ENCODE measurements at places on chromosomes 7 and 10.

DNA sequence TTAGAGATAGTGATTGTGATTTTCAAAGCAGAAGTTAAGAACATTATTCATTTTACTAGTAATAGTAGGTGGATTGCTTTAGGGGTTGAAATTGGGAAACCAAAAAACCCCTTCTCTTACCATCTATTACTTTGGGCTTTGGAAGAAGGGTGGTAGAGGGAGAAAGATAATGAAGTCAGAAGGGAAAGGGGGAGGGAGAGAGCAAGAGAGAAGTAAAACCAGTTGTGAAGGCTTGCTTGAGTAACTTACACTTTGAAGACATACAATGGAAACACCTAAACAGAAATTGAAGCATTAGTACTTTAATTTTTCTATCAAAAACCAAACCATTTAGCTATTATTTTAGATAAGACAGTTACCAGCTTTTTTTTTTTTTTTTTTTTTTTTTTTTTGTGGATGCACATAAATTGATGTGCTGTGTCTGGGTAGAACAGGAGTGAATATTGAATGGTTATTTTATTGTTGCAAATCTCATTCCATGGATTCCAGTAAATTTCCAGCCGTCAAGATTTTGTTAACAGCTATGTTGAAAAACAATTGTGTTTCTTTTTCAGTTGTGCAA is 5.5 kb downstream of the PRKAR2B start:
- DNase-seq, result no peak

DNA sequence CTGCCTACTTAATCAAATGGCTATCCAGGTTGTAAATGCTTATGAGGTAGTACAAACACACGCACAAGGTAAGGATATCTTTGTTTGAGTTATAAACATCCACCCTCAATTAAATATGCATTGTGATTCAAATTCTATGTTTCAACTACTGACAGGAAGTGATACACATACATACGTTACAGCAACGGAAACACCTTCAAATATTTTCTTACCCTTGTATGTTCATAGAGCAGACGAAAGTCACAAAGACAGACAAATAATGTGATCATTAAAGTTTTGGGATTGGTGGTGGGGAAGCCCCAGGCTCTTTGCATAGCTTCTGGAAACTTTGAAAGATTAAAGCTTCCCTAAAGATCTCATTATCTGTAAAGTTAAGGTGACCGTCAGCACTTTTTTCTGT is 521.0 kb downstream of the PARD3 start:
- no peak for DNase-seq

GRCh38 chr10:92421550-92421949 is 130.6 kb downstream of the MARCHF5 start:
- DNase-seq, result no peak

- no peak for DNase-seq
Measured at GRCh38 chr7:79332091-79332490, 121.4 kb downstream of the MAGI2 start.

DNA sequence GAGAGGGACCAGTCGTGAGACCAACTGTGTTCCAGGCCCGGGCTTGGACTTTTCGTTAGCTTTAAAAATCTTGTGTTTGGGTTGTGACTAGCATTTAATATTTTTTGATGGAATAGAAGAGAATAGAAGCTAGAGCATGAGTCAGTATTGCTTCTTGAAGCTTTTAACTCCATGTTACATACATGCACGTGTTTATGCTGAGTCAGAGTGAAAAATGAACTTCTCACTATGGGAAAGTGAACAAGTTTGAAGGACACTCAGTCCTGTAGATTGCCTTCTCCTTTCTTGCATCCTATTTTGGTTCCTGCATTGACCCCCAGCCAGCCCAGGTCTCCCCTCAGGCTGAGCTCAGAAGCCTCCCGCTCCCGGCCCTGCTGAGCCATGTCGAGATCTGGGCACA is 31.8 kb downstream of the GHRHR start:
- no peak for DNase-seq

DNA sequence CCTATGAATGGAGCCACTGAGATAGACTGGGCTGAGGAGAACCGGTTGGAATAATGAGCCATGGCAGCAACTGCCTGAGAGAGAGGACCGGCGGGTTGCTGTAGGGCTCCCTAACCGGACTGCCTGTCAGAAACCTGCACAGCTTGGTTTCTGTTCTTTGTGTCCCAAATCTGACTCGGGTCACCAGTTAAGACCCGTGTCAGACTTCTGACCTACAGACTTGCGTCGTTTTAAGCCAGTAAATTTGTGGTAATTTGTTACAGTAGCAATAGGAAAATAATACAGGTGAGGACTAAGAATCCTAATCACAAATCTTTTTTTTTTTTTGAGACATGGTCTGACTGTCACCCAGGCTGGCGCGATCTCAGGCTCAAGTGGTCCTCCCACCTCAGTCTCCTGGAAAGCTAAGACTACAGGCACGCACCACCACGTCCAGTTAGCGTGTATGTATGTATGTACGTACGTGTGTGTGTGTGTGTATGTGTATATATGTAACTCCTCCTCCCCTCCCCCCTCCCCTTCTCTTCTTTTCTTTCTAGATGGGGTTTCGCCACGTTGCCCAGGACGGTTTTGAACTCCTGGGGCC is 672 bp upstream of the DDX56 start:
- DNase-seq, result no peak
